Stimulated activated CD4-positive, alpha-beta T cell treated with anti-CD3 and anti-CD28 coated beads, TNF-alpha, amount 100 ng/mL, for 1 hour (primary cell): ENCODE measurements at places on chromosomes 13 and 19.

GRCh38 chr19:27918818-27919217, 1294.1 kb downstream of the UQCRFS1 start:
- DNase-seq = no peak

GRCh38 chr13:45602183-45603170, 13.1 kb downstream of the ERICH6B start:
- no peak for DNase-seq

DNA sequence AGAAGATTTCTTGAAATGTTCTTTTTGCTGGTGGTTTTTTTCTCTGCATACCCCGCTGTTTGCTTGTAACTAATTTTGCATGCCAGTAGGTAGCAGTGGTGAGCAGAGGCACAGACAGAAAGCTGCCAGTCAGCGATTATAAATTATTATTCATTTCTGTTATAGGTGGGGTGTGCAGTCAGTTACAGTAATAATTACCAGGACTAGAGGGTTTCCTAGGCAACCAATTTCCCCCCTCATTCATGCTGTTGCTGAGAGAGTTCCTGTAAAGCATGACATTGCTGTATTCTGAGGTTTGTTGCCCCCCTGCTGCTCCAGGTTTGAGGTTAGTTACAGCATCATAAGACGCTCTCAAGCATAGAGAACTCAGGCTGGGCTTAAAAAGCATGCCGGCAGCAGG, 104.5 kb downstream of the URI1 start:
- DNase-seq = no peak

DNA sequence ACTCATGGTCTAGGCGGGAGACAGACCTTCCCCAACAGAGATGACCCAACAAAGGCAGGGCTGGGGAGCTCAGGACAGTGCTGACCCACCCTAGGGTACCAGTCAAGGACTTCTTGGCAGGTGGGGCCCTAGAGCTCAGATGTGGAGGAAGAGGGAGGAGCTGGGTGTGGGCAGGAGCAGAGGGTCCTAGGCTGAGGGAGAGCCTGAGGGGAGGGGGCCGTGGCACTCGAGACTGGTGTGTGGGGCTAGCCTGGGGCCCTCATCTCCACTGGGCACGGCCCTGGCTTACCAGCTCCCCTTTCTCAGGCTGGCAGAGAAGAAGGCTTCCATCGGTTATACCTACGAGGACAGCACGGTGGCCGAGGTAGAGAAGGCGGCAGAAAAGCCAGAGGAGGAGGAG, 18.6 kb downstream of the CLASRP start:
- no peak for DNase-seq

DNA sequence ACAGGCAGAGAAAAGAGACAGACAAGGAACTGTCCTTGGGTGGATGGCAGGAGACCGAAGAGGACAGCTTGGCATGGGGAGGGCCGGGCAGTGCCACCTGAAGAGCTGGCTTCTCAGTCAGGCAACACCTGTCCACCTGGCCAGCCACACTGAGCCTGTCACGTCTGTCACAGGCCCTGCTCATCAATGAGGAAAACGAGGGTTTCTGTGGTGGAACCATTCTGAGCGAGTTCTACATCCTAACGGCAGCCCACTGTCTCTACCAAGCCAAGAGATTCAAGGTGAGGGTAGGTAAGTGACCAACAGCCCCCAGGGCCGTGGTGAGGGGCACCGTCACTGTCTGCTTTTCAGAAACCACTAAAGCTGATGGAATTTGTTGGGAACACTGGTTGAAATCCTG, 11.2 kb upstream of the PROZ start:
- no peak for DNase-seq

- no peak for DNase-seq
Measured at GRCh38 chr13:80858131-80858530, 517.2 kb upstream of the SPRY2 start.

GRCh38 chr19:1237027-1237659, 662 bp downstream of the CBARP start:
- DNase-seq = no peak

DNA sequence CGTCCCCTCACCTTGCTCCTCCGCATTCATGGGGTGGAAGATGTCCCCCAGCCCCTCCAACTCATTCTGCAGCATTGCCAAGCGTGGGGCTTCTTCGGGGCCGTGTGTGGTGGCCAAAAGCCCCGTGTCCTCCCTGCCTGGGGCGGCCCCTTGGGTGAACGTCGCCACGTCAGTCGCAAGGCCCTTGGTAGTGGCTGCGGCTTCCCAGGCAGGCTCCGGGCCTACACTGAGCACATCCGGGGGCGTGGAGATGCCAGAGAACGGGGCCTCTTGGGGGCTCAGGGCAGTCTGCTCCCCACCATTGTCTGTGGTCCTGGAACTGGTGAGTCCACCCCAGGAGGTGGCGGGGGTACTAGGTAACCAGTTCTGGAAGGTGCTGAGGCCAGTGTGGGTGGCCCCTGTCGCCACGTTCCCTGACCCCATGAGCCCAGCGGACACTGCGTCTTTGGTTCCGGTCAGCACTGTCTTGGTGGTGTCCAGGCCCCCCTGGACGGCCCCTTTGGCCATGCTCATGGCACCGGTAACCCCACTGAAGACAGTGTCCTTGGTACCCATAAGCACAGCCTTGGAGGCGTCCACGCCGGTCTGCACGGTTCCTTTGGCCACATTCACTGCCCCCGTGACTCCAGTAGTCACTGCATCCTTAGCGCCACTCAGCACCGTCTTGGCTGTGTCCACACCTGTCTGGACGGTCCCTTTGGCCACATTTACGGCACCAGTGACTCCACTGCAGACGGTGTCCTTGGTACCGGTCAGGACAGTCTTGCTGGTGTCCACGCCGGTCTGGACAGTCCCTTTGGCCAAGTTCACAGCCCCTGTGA, 7.6 kb downstream of the PLIN4 start:
- no peak for DNase-seq

- DNase-seq = no peak
Measured at GRCh38 chr19:1773184-1773583, 19.9 kb downstream of the ONECUT3 start.

DNA sequence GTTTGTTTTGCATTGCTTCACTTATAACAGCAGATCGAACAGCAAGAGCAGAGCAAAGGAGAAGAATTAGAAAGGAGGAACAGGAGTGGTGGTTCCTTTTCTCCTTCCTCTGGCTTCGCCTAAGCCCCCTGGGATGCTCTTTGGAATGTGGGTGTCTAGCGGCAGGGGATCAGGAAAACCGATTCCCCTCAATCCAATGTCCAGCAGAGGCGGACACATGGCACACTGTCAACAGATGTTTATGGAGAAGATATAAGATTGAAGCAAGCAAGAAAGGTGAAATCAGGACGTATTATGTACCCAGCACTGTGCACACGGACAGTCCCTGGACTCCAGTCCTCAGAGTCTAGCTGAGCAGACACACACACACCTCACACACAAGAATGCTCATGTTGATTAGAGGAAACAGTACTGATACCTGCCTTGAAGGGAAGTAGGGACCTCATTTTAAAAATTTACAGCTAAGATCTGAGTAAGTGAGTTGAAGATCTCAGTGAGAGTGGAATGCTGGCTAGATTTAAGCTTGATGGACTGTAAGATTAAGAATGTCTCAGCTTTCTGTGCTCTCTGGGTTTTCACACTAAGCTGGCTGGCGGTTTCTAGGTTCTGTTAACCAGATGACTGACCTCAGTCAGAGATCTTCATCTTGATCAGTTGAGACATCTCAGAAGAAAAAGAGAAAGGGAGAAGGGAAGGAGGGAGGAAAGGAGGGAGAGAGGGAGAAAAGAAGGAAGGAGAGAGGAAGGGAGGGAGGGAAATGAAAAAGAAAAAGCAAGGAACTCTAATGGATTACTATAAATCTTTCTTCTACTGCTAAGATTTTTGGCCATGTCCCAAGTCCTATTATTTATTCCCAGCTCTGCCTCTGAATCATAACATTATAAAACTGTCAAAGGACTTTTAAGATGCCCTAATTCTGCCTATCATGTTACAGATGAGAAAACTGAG, 44.8 kb downstream of the FLT1 start:
- DNase-seq = no peak

- DNase-seq = no peak
Measured at GRCh38 chr13:30049692-30050091, 199.3 kb upstream of the UBL3 start.

DNA sequence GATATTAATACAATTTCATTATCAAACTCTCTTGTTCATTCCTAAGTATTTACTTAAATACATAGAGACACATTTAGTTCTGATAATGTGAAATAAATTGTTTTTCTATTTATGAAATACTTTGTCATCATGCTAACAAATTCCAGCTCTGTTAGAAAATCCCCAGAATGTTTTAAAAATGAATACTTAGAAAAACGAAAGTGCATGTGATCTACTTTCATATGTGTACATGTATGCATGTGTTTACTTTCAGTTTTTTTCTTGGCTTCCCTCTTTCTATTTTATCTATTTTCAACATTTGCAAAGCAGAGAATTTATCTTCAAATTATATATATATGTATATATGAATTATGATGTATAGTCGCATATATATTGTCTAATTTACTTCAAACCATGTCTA, 1110.0 kb upstream of the PCDH20 start:
- DNase-seq = no peak

- no peak for DNase-seq
Measured at GRCh38 chr13:66410314-66410713, 819.8 kb downstream of the PCDH9 start.

DNA sequence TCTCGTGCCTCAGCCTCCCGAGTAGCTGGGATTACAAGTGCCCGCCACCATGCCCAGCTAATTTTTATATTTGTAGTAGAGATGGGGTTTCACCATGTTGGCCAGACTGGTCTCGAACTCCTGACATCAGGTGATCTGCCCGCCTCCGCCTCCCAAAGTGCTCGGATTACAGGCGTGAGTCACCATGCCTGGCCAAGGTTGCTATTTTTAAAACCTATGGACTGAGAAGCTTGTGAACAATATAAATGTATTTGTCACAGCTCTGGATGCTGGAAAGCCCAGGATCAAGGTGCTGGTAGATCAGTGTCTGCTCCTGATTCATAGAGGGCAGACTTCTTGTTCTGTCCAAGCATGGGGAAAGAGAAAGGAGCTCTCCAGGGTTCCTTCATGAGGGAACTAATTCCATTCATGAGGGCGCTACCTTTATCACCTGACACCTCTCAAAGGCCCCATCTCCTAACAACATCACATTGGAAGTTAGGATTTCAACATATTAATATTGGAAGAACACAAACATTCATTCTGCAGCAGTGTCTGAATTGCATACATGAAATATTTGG, 16.1 kb downstream of the CARD8 start:
- no peak for DNase-seq

DNA sequence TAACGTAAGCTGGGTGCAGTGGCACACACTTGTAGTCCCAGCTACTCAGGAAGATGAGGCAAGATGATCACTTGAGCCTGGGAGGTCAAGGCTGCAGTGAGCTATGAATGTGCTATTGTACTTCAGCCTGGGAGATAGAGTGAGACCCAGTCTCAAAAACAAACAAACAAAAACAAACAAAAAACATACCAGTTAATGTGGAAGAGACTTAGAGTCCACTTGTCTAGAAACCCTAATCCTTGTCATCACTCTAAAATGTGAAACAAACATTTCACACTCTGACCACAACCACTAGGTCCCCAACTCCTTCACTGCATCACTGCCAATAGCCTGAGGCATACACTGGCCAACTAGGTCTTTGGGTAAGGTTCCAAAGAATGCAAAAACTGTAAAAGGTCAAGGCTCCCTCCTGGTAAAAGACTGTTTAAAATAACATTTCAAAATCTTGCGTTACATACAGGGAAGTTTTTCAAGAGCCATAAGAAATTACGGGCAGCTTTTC, 28.6 kb upstream of the CYP2B6 start:
- DNase-seq = no peak

GRCh38 chr13:100694722-100695508, 20.3 kb upstream of the TMTC4 start:
- DNase-seq = no peak

- DNase-seq = no peak
Measured at GRCh38 chr13:31807090-31807541, 67.8 kb downstream of the RXFP2 start.

DNA sequence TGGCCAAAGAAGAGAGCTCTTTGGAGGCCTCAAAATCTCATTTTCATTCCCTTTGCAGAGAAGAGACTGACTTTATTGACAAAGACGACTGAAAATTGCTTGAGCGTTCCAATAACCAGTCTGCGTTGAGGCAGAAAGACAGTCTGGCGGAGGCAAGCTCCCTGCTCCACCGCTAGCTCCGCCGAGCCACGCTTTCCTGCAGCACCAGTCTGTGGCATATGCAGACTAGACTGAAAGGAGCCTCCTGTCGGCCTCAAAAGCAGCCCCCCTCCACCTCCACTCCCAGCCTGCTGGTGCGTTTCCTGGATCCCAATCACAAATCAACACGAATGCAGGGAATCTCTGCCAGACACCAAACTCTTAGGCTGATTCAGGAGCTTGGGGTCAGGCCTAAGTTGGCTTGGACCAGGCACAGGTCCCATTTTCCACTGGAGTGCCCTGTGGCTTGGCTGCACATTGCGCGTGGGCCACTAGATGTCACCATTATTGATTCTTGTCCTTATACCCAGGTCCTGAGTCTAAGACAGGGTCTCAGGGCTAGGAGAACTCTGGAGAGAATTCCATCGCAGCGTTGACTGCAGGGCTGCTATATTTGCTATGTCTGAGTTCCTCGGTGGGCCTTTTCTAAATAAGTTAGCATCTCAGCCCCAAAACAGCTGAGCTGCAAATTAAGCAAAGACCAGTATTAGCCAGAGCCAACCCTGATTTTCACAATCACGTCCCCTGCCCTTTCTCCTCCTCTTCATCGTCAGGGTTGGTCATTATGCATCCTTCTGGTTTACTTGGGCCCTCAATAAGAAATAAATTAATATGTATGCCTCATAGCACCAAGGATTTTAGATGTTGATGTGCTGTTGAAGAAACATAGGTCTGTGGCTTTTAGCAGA, 5.2 kb upstream of the ZNF507 start:
- no peak for DNase-seq

DNA sequence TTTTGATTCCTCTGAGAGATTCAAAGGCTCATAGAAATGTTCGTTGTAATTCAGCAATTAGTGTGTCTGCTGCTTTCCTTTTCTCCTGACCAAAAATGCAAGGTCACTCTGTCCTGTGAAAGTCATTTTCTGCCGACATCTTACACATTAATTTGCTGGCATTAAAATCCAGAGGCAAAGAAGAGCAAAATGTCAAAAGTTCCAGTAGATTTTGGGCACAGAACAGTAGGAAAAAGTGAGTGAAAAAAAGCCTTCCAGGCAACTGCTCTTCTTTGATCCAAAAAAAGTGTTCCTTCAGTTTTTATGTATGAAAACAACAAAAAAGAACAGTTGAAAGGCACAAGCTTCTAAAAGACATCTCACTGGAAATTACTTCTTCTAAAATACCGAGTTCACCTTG, 413.8 kb downstream of the FOXO1 start:
- no peak for DNase-seq

GRCh38 chr13:111950697-111951096, 116.3 kb upstream of the SOX1 start:
- no peak for DNase-seq

GRCh38 chr19:28883241-28883693, 329.7 kb downstream of the UQCRFS1 start:
- no peak for DNase-seq
